ENCODE measurements at places on chromosomes 6 and 20.

- no peak for DNase-seq
Observed at GRCh38 chr6:108133594-108134179, 32.1 kb upstream of the NR2E1 start.

- DNase-seq = no peak
Observed at GRCh38 chr6:44000164-44000842, 126.9 kb downstream of the MRPL14 start.

DNA sequence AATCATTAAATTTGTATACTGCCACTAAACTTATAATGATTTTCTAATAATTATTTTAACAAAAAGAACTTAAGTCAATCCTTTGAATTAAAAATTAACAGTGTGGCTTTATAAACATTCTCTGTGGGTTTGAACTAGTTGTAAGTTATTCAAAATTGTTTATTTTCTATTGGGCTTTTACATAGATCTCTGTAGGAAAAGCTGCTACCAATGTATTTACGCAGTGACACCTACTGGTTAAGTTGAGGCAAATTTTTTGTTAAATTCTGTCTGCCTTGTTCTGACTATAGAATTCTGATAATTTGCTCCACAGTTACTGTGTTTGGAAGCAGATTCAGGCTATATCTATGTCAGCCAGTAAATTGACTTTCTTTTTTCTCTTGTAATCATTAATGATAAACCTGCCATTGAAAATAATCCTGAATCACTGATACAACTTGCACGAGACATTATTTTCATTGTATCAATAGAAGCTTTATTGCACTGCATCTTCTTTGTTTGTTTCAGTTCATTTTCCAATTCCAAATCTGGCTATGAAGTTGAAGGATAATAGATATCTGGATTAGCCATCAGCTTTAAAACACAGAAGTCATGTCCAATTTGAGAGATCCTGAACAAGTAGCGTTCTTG lies 66.0 kb upstream of the UTRN start:
- DNase-seq = no peak

- no peak for DNase-seq
Observed at GRCh38 chr6:14000901-14001300, 76.1 kb downstream of the RNF182 start.

DNA sequence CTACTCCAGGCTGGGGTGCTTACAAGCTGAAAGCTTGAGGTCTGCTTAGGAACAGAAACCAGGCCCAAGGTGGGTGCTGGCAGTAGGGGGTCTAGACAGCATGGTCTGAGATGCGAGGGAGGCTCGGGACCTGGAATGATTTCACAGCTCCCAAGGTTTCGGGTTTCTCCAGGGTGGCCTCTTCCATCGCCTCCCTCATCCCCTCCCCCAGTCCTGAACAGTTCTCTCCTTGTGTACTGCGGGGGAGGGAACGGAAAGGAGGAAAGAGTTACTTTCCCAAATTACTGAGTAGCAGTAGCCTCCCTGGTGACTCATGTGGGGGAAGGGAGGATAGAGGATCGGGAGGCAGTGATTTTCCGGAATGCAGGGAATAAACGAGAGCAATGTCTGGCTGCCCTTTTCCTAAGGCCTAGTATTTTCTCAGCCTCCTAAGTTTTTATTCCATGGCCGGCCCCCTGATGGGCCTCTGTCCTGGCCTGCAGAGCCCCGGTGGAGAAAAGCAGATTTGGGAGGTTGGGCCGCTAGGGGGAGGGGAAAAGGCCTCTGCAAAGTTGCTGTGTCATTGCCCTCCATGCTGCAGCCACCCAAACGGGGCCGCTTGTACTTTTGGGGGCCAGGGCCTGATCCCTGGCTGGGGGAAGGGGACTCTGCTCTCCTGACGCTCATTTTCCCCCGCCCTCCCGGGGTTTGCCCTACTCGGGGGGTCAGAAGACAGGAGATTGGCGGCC lies 1.5 kb downstream of the BRD2 start:
- DNase-seq = no peak

- no peak for DNase-seq
Observed at GRCh38 chr6:148869585-148869984, 122.8 kb downstream of the UST start.

GRCh38 chr6:108831104-108831503 lies 17.1 kb upstream of the ARMC2 start:
- DNase-seq = no peak

DNA sequence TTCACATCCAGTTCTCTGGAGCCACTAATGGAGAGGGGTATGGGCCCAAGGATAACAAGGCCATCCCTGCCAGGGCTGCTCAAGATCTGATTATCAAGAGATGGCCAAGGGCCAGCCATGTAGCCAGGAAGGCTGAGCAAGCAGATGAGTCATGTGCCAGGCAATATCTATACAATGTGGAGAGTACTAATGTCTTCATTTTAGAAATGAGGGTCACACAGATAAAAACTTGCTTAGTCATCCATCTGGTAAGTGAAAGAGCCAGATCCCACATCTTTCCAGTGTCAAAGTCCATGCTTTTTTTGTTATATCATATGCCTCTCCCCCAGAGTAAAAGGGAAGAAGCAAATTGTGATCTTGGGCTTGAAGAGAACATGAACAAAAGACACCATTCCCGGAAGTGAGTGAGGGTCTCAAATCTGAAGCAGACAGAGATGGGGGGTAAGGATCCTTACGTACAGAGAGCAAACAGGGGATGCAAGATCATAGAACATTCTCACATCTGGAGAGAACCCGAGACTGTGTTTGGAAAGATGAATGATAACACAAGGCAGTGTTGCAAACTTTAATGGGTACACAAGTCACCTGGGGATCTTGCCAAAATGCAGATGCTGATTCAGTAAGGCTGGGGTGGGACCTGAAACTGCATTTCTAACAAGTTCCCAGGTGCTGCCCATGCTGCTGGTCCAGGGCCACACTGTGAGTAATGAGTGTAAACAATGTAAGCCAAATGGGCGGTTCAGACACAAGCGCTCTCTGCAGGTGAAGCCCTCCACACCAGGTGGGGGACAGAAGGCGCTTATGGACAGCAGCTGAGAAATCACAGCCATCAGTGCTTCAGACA lies 20.0 kb upstream of the GSTA3 start:
- no peak for DNase-seq

GRCh38 chr6:88670369-88670768 lies 293.0 kb downstream of the RNGTT start:
- DNase-seq = no peak

GRCh38 chr6:124694139-124694705 lies 268.0 kb upstream of the RNF217 start:
- DNase-seq = no peak

GRCh38 chr6:23181356-23182110 lies 612.2 kb downstream of the HDGFL1 start:
- DNase-seq = no peak

All from stimulated activated CD4-positive, alpha-beta T cell treated with anti-CD3 and anti-CD28 coated beads, TNF-alpha, amount 100 ng/mL, for 1 hour (primary cell).